Fibroblast of upper back skin (primary cell): ENCODE measurements at places on chromosomes 3 and 15.

DNA sequence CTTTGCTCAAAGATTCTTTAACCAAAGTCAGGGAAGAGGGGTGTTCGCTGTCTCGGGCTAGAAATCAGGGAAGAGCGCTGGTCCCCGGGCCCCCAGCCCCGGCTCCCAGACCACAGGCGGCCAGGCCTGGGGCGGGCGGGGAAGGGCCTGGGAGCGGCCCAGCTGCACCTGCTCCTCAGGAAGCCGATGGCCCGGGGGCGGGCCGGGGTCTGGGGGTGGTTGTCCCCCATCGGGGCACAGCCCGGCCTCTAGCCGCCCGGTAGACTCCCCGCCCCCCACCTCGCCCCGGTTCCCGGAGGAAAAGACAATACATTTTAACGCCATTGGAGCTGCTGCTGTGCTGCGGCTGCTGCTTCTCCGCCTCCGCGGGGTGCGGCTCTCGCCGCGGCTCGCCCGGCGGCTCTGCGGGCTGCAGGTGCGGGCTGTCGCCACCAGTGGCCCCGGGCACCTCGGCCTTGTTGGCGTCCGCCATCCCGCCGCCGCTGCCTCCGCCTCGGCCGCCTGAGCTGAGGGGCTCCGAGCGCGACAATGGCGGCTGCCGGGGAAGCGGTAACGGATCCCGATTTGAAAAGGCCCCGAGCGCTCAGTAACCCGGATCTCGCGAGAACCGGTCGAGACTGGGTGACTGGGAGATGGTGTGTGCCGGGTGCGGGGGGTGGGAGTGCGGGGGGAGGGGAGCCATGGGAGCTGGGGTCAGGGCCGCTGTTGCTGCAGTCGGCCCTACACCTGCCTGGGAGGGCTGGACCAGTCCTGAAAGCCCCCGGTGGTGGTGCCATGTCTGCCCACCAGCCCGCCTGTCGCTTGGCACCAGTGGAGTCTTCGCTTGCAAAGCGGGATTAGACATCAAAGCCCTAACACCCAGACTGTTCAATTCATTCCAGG lies at the start of gene MYEF2:
MYEF2 (minus strand) TSS at position 530 of the 882 bp plus-strand sequence; CDS start at position 472, 58 bp downstream.
- peak; percentile 68 for DNase-seq

GRCh38 chr3:170423001-170423615 lies 4.4 kb downstream of the CLDN11 start:
- DNase-seq = no peak

- DNase-seq = peak; percentile 63
Observed at GRCh38 chr3:37492977-37493471, 318.6 kb upstream of the LRRFIP2 start.

GRCh38 chr3:42895580-42895868 lies 10.4 kb upstream of the ZNF662 start:
- no peak for DNase-seq

DNA sequence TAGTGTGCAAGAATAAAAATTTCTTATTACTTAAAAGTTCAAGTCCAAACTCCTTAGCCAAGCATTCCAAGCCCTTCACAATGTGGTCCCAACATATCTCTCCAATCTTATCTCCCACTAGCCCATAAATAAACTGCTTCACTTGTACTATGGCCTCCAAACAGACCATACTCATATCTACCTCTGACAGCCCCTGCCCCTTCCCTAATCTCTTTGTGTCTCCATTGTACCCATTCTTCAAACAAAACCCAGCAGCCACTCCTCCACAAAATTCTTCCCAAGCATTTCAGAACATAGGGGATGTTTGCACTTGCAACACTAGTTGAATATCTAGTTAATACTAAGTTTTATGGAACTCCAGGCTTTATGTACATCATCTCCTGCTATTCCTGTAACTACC lies 30.5 kb downstream of the LCMT2 start:
- DNase-seq = no peak

DNA sequence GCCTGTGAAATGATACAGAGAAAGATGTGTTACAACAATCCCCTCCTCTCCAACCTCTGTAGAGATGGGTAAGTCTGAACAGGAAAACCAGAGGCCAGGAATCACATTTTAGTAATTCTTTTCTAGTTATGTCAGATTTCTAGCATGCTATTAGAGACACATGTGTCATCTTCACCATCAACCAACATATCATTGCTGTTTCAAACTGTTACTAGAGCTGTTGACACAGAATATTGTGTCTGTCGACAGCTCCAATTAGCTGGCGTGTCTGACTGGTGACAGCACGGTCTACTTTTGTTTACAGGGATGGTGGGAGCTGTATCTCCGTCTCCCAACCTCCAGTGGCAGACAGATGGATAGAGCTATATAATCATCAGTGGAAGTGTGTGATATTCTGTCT lies 393.2 kb downstream of the SOX2 start:
- peak; percentile 84 for DNase-seq
